ENCODE measurements at places on chromosomes 11 and 22.

DNA sequence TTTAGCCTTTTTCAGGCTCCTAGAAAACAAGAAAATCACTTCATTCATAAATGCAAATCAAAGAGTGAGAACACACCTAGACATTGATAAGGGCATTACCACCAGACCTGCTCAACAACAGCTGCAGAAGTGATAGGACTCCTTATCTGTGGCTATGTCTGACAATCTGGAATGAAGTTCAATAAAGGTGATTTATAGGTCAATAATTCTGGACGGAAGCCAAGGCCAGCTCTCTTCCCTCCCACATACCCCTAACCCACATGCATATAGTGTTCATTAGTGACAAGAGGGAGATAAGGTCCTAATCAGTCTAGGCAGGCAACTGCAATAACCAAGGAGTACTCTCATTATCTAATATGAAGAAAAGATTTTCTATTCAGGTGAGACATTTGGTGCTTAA is 111.3 kb downstream of the ETS1 start:
- no peak for DNase-seq

GRCh38 chr11:108137212-108137611 is 15.8 kb downstream of the ACAT1 start:
- no peak for DNase-seq

DNA sequence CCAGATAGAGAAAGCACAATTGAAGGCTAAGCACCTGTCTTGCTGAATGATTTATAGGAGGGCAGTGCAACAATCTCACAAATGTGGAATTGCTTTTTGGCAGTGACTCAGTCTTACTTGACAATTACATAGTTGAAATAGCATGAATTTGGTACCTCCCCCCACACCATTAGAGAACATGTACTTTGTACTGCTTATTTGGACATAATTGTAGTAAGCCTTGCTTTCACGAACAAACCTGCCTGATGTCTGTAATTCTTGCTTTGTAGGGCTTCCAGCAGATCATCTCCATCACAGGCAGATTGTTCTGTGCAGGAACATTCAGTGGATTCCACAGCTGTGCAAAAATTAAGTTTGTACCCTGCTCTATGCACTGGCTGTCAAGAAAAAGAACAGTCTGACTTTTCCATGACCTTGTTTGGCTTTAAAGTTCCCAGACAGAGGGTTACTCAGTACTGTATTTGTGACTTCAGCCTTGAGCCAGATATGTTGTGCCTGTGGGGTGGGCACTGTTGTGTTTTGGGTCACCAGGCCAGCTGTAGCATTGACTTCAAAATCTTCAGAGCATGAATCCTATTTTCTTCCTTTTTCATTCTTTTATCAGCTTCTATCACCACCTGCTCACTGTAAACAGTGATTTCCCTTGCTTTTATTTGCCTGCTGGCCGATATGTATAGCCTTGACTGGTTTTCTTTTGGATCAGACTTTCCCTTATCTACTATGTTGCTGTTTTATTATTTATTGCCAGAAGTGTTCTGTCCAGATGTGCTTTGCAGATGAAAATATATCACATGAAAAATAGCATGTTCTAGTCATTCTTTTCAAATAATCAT is 941.0 kb upstream of the CHORDC1 start:
- DNase-seq = peak; percentile 17

DNA sequence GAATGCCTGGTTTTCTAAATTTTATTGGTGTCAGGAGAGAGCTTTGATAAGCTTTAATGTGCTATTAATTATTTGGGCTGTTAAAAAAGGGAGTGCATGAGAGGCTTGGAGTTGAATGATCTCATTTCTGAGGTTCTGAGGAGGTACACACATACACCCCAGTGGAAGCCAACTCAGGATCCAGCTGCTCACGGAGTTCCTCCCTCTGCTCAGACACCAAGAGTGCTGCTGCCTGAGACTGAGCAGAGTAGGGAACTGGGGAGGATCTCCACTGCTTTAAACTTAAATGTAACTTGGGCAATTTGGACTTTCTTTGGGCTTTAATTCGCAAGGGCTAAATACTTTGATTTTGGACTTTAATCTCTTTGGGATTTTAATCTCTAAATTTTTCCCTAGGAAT is 414.4 kb upstream of the CADM1 start:
- no peak for DNase-seq

- DNase-seq = peak; percentile 46
These were observed 19.2 kb upstream of the PLET1 start for GRCh38 chr11:112279901-112280267.

GRCh38 chr11:120270386-120270785 is 30.4 kb downstream of the POU2F3 start:
- DNase-seq = peak; percentile 45

DNA sequence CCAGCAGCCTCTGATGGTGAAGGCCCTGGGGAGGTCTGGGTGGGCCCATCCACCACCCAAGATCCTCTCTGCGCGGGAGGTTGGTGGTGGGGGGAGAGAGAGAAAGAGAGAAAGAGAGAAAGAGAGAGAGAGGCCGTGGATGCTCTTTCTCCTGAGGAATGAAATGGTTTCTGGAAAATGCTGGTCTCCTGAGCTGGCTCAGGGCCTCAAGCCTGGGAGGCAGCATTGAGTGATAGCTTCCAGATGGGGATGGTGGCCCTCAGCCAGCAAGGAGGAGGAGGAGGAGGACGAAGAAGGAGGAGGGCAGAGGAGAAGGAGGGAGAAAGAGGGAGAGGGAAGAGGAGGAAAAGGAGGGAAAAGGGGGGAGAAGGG is 4.6 kb downstream of the TSPAN32 start:
- peak; percentile 88 for DNase-seq

DNA sequence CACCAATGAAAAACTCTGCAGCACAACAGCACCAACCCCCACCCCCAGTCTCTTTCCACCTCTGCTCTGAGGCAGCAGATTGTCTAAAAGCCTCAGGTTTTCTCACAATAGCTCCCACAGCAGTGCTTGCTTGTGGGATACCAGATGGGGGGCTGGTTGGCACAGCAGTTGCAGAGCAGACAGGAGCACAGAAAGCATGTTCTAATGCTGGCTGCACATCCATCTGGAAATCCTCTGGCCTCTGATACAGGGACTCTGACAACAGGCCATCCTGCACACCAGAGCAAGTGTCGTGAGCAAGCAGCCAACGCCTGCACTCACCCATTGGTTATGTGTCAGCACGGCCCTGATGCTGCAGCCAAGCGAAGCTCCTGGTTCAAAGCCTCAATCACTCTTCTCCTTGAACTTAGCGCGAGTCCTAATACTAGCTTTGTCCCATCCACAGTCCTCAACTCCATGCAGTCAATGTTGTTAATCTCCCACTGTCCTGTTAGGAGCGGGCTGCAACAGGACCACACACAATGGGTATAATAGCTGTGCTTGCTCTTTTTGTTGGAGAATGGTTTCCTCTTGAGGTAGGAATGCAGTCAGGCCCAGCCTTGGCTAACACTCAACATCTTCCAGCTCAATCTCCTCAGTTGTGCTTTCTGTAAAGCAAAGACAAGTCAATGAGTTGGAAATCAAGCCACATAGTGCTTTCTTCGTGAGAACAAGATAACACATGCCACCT is 30.3 kb downstream of the VSTM5 start:
- DNase-seq = no peak

- no peak for DNase-seq
These were observed 20.8 kb upstream of the TUB start for GRCh38 chr11:8060146-8060719.

- no peak for DNase-seq
These were observed 41.2 kb downstream of the WNT11 start for GRCh38 chr11:76164861-76165751.

- DNase-seq = no peak
These were observed 60.9 kb upstream of the PAX6 start for GRCh38 chr11:31872076-31872443.

DNA sequence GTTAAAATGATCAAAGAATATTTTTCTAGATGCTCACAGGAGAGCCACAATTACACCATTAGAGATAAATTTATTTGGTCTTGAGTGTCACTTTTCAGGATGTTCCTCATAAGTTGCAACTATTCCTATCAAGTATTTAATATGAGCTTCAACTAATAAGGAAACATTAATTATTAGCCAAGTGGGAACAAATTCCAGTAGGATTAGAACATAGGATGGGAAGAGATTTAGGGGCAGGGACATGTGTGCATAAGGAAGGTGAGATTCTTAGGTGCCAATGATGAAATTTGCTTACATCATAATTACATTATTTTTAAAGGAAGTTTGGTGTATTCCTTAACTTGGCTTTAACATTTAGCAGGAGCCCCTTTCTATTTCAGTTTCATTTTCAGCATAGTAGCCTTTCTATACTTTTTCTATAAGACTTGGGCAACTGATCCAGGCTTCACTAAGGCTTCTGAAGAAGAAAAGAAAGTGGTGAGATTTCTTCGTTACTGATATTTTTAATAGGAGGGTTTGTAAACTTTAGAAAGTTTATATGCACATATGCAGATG is 38.8 kb downstream of the CSRP3 start:
- DNase-seq = no peak

DNA sequence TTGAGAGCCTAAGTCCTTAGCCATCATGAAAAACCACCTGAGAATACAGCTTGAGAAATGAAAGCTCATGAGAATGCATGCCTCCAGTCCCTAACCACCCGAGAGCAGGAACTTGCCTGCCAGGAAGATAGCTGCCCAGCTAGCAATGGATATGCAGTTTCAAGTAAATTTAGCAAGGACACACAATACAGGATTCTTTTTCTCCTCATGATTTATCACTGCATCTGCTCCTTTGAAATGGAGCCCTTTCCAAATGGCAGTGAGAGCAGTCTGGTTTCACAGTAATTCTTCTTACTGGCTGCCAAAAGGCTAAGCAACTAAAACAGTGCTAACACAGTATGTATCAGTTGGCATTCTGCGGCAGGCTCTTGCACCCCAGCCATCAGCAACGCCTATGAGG is 109.9 kb downstream of the MICAL3 start:
- no peak for DNase-seq

- peak; percentile 2 for DNase-seq
These were observed 24.6 kb upstream of the CARD18 start for GRCh38 chr11:105164208-105164607.

DNA sequence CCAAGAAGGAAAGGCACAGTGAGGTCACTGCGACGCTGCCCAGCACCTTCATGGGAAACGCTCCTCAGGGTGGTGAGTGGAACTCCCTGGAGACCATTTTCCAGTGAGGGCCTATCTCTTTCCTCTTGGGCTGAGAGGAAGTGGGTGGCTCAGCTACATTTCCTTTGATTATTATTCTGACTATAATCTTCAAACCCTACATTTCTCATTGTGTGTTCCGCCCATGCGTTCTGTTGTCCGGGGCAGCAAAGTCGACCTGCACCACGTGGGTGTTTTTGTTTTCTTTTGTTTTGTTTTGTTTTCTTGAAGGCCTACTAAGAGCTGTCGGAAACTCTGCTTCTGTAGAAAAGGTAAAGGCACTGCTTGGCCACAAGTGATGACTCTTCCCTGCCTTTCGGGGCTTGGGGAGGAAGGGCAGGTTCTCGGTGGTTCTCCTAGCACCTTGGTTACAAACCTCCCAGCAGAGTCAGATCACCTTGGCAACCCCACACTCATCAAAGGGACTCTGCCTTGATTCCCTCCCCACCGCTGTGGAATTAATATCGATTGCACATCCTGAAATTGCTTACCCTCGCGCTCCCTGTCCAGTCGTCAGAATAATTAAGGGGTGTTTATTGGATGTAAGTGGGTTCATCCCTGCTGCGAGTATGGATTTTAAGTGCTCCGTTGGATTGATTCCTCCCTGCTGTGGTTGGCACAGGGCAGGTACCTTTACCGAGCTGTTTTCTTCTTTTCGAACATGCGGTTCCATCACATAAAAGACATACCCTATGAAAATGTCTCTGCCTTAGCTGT is 7.3 kb downstream of the PARVB start:
- no peak for DNase-seq

- DNase-seq = no peak
These were observed 3.7 kb upstream of the PLAAT4 start for GRCh38 chr11:63532799-63533475.

- DNase-seq = no peak
These were observed 1383.3 kb downstream of the TBC1D22A start for GRCh38 chr22:48145738-48146137.

- DNase-seq = peak; percentile 78
These were observed 44.7 kb downstream of the CCDC90B start for GRCh38 chr11:83241291-83241946.

- no peak for DNase-seq
These were observed 4.8 kb upstream of the CHRM1 start for GRCh38 chr11:62925745-62926679.

GRCh38 chr11:35714882-35715627 is 52.5 kb downstream of the TRIM44 start:
- peak; percentile 73 for DNase-seq

GRCh38 chr22:48366056-48366455 is 1461.6 kb downstream of the BRD1 start:
- no peak for DNase-seq

- no peak for DNase-seq
These were observed 82.6 kb downstream of the MICAL3 start for GRCh38 chr22:17941471-17942406.

GRCh38 chr11:118908901-118909618 is 16.7 kb downstream of the BCL9L start:
- DNase-seq = peak; percentile 88

GRCh38 chr22:23113847-23114720 is 27.7 kb downstream of the RSPH14 start:
- no peak for DNase-seq

DNA sequence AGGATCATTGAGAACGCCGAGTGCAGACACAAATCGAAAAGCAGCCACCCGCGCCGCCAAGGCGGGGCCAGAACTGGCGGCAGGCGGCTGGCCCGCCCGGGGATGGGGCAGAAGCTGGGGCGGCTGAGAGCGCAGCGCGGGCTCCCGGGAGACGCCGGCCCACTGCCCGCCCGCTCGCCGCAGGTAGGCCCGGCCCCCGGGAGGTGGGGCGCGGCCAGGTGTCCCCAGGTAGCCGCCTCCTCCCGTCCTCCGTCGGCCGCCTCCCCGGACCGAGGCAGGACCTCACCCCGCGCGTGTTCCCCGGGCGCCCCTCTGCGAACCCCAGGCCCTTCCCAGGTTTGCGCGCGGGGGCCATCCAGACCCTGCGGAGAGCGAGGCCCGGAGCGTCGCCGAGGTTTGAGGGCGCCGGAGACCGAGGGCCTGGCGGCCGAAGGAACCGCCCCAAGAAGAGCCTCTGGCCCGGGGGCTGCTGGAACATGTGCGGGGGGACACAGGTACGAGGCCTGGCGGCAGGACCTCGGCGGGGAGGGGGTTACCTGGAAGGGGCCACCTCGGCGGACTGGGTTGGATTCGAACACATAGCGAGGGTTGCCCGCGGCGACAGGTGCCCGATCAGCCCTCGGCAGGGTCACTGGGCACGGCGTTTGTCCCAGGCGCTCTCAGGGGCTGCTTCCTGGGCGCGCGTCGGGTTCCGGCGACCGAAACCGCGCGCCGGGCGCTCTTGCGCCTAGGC is at the start of gene PRRG4:
Gene PRRG4, plus strand, starts transcription at position 248 of the 733 bp plus-strand sequence. CDS start 603 bp downstream, outside the sequence.
- DNase-seq = peak; percentile 24

All from fibroblast of mammary gland (primary cell).